ENCODE measurements at places on chromosomes 1 and 21. TPM values are rescaled to one million over a fixed set of nuclear protein-coding genes. Genes with fewer than 3 reads are reported as not detected.

VWA1 gene
- 19.8 TPM for total RNA-seq

CLCA4 gene
- not detected for total RNA-seq

CLEC20A gene
- not detected for total RNA-seq

IGFN1 gene
- total RNA-seq, result 1.2 TPM

GJA9 gene
- not detected for total RNA-seq

RHBDL2 gene
- 0.49 TPM for total RNA-seq

TNNT2 gene
- 10.0 TPM for total RNA-seq
